Stimulated activated CD8-positive, alpha-beta memory T cell treated with anti-CD3 and anti-CD28 coated beads, Interleukin-15, amount 100 ng/mL, for 4 hours (primary cell): ENCODE measurements at places on chromosomes 4 and X.

- DNase-seq = no peak
Measured at GRCh38 chr4:71494539-71494938, 155.7 kb downstream of the SLC4A4 start.

DNA sequence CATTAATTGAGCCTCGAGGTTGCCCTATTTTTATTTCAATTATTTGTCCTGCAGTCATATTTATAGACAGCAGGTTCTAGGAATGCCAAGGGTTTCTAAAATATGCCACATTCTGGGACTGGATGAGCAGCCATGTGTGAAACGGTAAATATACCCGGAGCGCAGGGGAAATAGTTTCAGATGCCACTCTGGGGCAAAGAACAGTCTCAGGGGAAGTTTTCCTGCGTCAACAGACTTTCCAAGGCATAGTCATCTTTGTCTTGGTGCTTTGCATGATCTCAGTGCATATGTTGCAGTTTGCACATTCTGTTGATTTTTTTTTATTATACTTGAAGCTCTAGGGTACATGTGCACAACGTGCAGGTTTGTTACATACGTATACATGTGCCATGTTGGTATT is 71.0 kb downstream of the GPAT3 start:
- no peak for DNase-seq

DNA sequence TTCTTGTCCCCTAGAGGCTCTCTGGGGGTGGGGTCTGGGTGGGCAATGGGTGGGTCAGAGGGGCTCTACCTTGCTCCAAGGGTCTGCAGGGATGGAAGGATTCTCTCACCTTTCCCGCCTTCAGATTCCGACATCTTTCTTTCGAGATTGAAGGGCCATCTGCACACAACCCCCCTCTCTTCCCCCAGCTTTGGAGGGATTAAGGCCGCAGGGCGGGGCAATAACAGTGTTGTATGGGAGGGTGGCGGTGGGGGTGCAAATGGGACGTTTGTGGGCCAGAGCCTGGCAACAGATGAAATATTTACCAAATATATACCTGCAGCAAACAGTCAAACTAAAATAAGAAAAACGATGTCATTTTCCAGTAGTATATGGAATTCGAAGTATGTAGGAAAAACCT is at the start of gene CACNA1F:
Gene CACNA1F, minus strand, starts transcription at position 165 of the 400 bp plus-strand sequence. Its CDS starts 31 bp downstream, at position 134.
- no peak for DNase-seq

DNA sequence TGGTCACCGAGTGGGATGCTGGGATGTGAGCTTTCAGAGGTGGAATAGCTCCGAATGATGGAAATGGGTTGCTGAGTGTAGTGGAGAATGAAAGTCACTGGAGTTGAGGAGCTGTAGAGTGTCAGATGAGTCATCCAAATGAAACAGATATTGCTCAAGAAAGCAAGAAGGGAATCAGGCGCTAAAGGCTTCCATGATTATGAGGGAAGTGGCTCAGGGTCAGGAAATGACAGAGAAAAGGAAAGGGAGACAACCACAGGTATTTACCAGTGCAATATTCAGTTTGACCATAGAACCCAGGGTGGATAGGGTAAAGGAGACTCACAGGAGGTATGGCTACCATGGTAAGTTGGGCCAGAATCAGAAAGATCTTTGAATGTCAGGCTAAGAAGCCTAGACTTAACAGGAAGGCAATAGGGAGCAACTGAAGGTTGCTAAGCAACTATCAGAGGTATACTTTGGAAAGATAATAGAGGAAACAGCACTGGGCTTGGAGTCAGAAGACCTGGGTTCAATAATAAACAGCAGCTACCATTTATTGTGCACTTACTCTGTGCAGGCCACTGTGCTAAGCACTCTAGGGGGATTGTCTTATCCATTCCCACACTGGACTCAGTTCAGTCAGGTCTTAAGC is 11.7 kb downstream of the LAS1L start:
- no peak for DNase-seq

- DNase-seq = no peak
Measured at GRCh38 chrX:53682885-53683555, 3.5 kb downstream of the HUWE1 start.

DNA sequence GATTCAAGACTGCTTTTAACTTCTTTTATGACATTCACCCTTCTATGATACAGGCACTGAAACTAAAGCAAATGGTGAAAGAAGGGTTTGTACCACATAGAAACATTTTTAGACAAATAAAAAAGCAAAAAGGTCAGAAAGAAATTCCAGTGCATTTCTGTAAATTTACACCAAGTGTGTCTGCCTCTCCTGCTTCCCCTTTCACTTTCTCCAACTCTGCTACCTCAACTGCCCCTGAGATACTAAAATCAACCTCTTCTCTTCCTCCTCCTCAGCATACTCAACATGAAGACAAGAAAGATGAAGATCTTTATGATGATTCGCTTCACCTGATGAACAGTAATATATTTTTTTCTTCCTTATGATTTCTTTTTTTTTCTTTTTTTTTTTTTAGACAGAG is 187.9 kb downstream of the LRBA start:
- no peak for DNase-seq

- no peak for DNase-seq
Measured at GRCh38 chr4:188296331-188296730, 157.1 kb downstream of the TRIML1 start.

- no peak for DNase-seq
Measured at GRCh38 chr4:54683616-54684346, 26.0 kb downstream of the KIT start.

- no peak for DNase-seq
Measured at GRCh38 chr4:168487282-168488035, 7.2 kb upstream of the DDX60L start.

GRCh38 chrX:378443-378842 is 8.3 kb downstream of the PPP2R3B start:
- DNase-seq = no peak

DNA sequence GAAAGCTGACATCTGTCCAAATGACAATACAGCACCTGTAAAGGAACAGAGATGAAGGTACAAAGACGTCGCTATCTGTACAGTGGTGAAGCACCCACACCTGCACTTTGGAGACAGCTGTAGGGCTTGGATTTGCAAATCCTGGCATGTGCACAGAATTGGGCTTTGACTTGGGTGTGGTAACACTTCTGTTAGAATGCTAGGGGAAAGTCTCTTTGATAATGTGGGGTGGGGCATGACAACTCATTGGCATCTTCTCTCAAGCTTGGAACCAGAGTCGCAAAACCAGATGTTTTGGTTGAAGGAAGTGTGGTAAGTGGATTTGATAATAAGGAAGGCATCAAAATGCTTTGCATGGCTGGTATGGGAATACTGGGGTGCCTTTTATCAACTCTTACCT is 55.5 kb downstream of the VCX3B start:
- no peak for DNase-seq

DNA sequence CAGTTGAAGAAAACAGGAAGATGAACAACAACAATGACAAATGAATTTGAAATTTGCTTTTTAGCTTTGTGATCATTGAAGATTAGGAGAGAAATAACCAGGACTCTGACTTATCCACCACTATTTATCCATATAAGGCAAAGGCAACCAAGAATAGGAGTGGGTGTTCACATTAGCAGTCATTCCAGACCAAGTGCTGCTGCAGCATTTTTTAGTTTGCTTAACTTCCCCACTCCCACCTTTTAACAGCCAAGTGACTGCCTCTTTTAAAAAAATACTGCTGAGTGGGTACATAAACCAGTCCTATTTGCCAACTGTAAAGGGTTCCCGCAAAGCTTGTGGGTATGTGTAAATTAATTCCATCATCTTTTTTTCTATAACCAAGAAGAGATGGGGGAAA is 230.9 kb downstream of the IQCM start:
- DNase-seq = no peak

DNA sequence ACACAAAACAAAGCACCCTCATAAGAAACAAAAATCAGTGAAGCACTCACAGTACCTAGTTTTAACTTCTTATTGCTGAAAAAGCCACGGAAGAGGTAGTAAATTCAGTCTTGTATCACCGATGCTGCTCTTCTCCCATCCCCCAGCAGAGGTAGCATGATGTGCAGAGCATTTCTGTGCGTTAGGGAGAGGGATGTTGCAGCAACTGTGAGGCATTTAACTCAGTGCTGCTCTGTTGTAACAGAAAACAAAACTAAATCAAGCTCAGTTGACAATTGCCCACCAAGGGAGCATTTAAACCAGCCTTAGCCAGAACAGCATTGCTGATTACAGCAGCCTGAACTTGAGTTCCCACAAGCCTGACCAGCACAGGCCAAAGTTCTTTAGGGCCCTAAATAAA is 1279.7 kb upstream of the ADGRL3 start:
- no peak for DNase-seq

DNA sequence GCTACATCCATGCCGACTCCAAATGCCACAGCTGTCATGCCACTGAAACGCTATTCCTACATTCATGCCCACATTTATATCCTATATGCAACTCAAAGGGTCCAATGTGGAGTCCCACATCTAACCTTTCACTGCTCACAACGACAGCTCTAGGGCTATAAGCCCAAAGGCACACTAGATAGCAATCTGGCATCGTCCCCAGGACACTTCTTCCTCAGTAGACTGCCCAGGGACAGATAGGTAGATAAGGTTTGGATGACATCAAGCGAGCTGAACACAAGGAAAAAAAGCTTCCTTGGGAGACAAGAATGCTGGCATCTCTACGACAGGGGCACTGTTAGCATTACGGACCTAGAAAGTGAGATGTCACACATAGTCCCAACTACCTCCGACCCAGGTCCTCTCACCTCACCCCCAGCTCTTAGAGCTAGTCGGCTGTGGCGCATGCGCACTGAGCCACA is 685 bp downstream of the RAB9B start:
- DNase-seq = no peak

GRCh38 chr4:168524006-168524405 is 27.2 kb downstream of the PALLD start:
- no peak for DNase-seq
